ENCODE measurements at places on chromosomes 4 and X.
A peak's percentile ranks its signal among the peaks of the same experiment; 100 is the strongest.

DNA sequence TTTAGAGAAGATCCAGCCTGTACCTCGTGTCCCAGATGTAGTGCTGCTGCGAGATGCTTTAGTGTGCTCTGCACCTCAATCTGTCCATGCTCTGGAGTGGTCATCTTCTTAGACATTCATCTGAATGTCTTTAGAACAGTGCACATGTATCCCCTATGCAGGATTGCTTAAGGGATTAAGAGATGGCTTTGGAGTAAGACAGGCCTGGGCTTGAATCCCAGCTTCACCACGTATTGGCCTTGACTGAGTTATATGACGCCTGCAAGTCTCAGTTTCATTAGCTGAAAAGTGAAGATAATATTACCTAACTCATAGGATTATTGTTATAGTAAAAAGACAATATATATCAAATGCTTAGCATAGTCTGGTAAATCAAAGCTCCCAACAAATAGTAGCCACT lies 98.3 kb downstream of the NFKB1 start:
- DNase-seq: no peak

- no peak for DNase-seq
Observed at GRCh38 chr4:7818399-7818911, 121.2 kb downstream of the AFAP1 start.

- DNase-seq: no peak
Observed at GRCh38 chr4:59180161-59180560, 2020.0 kb upstream of the ADGRL3 start.

- DNase-seq: no peak
Observed at GRCh38 chr4:168883513-168883912, 126.5 kb downstream of the CBR4 start.

- DNase-seq: no peak
Observed at GRCh38 chr4:26955241-26955640, 94.6 kb downstream of the STIM2 start.

GRCh38 chrX:145843146-145843904 lies 25.7 kb downstream of the SLITRK2 start:
- DNase-seq: no peak

GRCh38 chrX:151713849-151714248 lies 2.0 kb upstream of the FATE1 start:
- DNase-seq: no peak

DNA sequence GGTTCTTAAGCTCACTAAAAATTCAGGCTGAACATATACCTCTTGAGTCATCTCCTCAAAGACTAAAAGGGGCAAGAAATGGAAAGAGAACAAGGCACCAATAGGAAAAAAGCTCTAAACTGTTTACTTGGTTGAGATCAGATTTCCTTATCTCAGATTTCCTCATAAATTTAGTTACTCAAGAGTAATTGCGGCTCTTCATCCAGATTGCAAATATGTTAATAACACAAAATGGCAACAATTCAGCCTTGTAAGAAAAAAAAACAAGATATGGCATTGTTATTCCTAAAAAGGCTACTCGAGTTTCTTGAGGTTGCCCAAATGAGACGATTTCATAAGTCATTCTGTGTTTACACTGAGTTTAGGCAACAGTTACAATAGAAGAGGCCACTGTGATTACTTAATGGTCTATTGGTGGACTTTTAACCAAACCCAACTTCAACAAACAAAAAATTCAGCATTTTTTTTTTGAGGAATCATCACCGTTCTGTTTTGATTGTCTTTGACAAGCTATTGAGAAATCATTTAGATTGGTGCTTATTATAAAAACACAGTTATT lies 97.9 kb upstream of the PDHA1 start:
- no peak for DNase-seq

GRCh38 chrX:26908218-26908617 lies 554.9 kb downstream of the PPP4R3C start:
- DNase-seq: no peak

DNA sequence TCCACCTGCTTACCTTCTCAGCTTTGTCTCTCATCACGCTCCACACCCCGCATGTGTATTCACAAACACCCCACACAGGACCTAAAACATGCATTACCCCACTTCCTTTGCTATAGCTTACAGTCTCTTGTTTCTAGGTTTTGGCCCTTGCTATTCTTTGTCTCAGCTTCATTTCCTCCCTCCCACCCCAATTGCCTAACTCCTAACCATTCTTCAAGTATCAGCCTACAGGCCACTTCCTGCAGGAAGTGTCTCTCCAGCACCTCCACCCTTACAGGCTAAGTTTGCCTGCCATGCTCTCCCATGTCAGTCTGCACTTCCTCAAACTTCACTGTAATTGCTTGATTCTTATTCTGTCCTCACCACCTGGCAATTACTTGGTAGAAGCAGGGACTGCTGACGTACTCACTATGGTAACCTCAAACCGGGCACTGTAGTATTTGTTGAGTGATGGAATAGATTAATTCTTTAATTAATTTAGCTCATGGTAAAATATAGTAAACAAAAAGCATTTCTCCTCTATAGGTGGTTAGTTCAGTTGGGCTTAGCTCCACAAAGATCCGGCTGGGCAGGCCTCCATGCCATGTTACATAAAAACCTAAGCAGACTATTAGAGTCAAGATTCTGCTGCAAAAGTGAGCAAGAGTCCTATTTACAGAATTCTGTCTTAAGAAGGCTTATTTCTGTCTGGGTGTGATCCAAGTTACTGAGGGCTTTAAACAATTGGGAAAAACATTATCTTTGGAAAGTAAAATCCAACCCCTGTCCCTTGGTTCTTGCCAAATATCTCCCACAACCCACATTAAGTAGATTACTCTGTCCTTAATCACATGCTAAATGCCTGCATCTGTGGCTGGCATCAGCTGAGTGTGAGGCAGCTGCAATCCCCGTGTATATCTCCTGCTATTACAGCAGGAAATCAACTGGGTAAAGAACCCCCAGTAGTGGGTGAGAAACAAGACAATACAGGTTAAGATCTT lies 124.7 kb upstream of the CPEB2 start:
- DNase-seq: no peak

GRCh38 chr4:972651-973424 lies 531 bp downstream of the DGKQ start:
- no peak for DNase-seq

- no peak for DNase-seq
Observed at GRCh38 chr4:99473131-99473530, 37.7 kb upstream of the C4orf17 start.

GRCh38 chrX:54087661-54088060 lies 43.4 kb upstream of the PHF8 start:
- DNase-seq: no peak

DNA sequence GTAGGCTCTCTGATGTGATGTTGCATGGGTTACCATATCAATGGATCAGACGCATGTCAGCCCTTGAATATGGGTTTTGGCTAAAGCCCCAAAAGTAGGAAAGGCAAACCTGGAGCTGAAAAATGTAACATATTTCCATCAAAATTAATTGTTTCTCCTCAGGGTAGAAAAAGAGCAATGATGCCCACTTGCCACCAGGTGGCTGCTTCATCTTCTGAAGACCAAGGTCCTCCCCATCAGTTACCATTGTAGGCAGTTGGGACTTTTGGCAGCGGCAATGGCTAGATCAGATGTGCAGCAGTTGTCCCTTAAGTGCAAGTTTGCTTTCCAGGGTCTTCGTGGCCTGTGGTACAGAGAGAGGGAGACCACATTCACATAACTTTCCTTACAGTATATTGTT lies 118.2 kb downstream of the NAF1 start:
- peak; percentile 2 for DNase-seq

DNA sequence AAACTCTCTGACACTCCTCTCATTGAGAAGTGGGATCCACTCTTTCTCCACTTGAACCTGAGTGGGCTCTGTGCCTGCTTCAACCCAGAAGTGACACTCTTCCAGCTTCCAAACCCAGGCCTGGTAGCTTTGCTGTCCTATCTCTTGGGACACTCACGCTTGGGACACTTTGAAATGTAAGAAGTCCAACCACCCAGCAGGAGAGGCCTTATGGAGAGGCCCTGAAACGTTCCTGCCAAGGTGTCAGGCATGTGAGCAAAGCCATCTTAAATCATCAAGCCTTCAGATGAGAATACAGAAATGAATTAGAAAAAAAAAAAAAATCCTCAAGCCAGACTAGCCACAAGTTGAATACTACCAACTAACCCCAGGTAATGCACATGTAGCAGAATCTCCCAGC lies 30.2 kb downstream of the RBM47 start:
- no peak for DNase-seq

- DNase-seq: peak; percentile 3
Observed at GRCh38 chr4:33649015-33649414, 2595.3 kb downstream of the ARAP2 start.

DNA sequence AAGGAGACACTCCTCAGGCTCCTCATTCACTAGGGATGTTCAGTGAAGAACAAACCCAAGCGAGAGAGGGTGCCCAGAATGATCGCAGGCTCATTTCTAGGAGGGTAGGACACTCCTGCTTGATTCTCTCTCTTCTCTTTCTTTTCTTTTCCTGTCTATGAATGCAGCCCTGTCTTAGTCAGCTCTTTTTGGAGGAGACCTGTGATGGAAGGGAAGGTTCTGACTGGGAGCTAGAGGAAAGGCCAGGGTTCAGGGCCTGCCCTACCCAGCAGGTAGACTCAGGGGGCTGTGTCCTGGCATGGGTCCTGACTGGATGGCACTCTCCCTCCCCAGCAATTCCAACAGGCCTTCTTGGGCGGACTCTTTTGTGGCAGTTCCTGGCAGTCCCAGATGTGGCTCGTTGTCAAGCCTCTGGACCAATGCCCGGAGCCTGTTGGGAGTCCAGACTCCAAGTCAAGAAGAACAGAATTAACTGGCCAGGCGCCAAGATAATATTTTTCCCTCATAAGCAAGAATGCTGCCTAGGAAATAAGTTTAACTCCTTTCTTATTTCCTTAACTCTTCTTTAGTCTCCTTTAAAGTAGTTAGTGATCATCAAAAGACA lies 139.4 kb upstream of the SCML1 start:
- DNase-seq: no peak

DNA sequence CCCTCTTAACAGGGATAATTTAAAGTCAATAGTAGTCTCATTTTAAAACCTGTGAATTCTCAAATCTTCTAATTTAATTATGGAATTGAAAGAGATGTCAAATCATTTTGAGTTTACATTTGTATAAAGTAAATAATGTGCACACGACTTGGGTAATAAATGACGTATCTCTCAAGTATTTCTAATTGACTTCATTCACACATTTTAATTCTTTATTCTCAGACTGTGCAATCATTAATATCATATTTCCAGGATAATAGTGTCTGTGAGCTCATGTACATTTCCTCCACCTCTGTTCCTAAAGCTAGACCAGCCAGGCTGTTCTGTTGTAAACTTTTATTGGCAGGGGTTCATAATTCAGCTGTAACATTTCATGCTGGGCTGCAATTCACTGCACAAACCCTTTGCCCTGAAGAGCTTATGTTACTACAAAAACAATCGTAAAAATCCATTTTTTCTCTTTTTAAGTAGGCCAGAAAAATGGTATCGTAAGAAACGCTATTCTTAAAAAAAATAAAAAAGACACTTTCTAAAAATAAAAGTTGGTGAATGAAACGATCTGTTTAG lies 1103.1 kb upstream of the TENM3 start:
- DNase-seq: no peak

DNA sequence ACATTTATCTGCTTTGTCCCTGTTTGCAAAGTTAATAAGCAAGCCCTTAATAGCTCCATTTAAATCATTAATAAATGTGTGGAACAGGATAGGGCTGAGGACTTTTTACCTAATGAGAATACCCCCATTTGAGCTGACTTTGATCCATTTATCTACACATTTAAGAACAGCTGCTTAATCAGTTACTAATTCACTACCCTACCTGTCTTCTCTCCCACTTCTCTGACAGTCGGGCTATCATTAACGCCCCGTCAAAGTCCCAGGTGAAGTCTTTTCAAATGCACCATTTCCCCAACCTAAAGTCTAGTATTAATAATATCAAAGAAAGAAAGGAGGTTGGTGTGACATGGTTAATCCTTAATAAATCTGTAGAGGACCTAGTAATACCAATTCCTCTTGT lies 57.2 kb upstream of the NAP1L5 start:
- no peak for DNase-seq

DNA sequence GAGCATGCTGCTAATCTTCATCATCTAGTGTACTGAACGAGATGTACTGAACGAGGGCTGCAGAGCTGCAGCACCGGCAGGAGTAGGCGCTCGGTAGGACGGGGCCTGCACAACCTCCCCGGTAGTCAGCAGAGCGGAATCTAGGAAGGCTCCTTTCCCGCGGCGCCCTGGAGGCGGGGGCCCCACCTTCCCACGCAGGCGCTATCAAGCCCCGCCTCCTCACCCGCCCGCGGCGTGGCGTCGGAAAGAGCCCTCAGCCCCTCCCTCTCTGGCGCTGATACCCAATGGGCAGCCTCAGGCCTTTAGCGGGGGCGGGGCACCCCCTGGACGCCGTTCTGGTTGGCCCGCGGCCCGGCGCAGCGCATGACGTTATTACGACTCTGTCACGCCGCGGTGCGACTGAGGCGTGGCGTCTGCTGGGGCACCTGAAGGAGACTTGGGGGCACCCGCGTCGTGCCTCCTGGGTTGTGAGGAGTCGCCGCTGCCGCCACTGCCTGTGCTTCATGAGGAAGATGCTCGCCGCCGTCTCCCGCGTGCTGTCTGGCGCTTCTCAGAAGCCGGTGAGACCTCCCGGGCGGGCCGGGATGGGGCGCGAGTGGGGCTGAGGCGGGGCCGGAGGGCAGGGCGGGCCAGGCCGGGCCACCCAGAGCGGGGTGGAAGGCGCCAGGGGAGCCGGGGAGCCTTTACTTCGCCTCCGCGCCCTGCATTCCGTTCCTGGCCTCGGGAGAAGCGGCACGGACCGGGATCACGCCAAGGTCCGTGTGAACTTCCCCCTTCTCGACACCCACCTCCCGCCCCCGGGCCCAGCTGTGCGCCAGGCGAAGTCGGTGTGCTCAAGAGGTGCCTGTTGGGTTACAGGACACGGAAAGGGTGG lies at the start of gene PDHA1:
PDHA1 (plus strand) TSS at position 393 of the 874 bp plus-strand sequence; CDS start at position 504, 111 bp downstream.
- DNase-seq: peak; percentile 83

DNA sequence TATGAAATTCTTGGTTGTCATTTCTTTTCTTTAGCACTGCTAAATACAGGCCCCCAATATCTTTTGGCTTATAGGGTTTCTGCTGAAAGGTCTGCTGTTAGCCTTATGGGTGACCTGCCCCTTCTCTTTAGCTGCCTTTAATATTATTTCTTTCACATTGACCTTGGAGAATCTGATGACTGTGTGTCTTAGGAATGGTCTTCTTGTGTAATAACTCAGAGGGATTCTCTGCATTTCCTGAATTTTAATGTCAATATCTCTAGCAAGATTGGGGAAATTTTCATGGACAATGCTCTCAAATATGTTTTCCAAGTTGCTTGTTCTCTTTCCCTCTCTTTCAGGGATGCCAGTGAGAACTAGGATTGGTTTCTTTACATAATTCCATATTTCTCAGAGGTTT lies 292.4 kb downstream of the SLC7A11 start:
- no peak for DNase-seq

DNA sequence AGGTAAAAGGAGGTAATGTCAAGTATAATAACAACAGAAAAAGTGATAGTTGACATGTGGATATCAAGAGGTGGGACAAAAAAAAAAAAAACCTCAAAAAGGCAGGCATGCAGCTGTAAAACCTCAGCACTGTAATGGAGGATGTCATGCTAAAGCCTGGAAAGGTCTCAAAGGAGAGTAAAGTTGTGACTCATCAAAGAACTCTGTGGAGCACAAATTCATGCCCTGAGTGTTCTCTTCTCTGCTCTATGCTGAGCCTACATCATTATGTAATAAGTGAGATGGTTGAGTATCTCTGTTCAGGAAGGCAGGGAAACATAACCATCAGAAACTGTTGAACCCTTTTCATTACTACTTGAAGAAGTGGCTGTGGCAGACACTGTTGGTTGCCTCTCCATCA lies 597.8 kb downstream of the BCOR start:
- no peak for DNase-seq

Data from NT2/D1 (cell line).